Fibroblast of skin of left biceps (primary cell): ENCODE measurements at places on chromosomes 3 and 15.

DNA sequence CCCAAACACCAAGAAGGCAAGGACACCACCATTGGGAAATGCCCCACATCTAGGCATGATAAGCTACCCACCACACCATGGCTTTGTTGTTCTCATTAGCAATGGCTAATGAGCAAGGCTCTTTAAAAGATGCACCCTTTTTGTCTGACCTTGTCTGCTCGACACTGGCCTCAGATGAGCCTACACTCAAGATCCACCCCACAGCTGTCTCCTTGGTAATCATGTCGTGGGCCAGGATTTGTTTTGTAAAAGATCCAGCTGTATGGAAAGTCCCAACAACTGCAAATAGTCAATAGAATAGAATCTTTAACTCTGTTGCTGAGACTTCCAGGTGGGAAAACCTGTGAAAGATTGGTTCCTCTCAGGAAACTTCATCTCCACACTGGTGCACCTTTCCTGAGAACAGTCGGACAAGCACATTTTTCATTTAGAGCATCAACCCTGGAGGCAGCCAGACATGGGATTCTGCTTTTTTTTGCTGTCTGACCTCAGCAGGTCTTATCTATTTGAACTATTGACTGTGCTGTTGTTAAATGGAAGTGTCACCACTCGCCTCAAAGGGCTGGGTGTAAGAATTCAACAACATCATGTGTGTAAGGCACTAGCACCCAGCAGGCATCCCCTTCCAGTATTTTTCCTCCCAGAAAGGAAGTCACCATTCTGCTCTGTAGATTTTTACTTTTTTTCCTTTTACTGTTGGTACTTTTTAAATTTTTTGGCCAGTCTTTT lies 35.5 kb downstream of the DUT start:
- DNase-seq, result no peak

DNA sequence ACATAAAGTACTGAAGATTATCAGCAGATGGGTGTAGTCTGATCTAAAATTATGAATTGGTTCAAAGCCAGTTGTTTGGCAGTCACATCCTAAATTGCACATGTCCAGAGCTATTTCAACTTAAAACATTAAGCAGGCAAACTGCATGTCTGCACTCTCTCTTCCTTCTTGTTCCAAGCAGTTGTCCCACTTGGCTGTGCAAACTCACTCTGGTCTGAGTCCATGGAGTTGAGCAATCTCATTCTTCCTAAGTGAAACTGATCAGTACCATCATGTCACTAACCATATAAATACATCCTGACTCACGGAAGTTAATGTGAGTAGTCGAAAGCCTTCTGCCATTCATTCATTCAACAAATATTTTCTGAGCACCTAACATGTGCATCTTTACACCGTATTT lies 353.0 kb downstream of the ROBO1 start:
- DNase-seq, result peak; percentile 49

GRCh38 chr3:153274561-153274960 lies 112.5 kb downstream of the RAP2B start:
- DNase-seq, result no peak

GRCh38 chr15:73709686-73710085 lies 25.5 kb downstream of the CD276 start:
- no peak for DNase-seq

GRCh38 chr15:66214246-66214645 lies 39.3 kb downstream of the MEGF11 start:
- no peak for DNase-seq

DNA sequence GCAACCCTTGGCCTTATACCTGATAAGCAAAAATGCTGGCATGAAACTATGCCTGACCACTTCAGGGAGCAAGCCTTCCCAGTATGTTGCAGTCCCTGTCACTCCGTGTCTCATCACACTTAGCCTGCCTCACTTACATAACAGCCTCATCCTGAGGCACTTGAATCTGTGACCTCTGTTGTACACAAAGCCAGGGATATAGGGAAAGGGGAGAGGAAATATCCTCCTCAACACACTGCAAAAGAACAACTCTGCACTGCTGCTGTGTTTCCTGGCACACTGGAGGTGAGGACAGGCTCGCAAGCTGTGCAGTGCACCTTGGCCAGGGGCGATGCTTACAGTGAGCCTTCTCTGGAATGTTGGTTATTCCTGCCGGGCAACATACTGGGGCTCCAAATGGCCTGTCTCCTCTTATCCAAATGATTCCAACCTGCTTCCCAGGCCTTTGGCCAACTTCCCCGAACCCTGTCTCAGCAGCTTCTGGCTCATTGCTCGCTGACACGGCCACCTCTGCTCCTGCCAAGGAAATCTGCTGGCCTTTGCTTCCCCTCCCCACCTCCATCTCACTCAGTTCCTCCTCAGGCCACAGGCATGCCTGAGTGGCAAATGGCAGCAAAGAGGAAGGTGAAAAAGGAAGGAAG lies 109.2 kb downstream of the CD47 start:
- DNase-seq, result no peak

DNA sequence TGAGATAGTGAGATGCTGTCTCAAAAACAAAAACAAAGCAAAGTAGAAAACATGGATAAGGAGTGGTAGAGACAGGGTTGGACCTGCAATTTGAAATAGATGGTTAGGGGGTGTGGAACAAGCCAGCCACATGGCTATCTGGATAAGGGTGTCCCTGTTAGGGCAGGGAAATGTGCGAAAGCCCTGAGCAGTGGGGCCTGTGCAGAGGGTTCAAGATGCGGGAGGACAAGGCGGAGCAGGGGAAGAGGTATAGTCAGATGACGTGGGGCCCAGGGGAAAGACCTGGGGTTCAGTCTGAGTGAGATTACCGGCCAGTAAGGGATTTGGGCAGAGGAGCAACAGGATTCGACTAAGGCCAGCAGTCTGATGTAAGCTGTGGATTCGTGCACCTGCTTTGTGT lies 18.4 kb upstream of the NR2E3 start:
- no peak for DNase-seq

GRCh38 chr3:190340071-190340470 lies 17.8 kb upstream of the CLDN1 start:
- DNase-seq, result no peak

GRCh38 chr3:117104381-117104780 lies 394.8 kb downstream of the TUSC7 start:
- no peak for DNase-seq

- DNase-seq, result no peak
These were observed 36.7 kb upstream of the HRH1 start for GRCh38 chr3:11117591-11117990.

DNA sequence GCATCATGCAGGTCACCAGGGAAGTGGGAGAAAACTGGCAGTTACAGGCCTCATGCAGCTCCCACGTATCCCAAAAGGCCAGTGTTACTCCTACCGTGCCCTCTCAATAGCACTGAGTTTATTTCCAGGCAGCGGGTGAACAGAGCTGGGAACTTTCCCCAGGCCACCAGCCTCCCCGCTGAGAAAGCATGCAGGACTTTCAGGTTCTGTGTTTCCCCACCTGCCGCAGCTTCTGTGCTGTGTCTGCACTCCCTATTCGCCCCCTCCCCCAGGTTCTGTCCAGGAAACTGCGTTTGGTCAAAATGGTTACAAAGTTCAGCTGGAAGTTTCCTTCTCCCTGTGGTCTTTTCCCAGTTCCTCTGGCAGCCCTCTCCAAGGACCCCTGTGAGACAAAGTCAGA lies 21.4 kb downstream of the NEK11 start:
- no peak for DNase-seq

DNA sequence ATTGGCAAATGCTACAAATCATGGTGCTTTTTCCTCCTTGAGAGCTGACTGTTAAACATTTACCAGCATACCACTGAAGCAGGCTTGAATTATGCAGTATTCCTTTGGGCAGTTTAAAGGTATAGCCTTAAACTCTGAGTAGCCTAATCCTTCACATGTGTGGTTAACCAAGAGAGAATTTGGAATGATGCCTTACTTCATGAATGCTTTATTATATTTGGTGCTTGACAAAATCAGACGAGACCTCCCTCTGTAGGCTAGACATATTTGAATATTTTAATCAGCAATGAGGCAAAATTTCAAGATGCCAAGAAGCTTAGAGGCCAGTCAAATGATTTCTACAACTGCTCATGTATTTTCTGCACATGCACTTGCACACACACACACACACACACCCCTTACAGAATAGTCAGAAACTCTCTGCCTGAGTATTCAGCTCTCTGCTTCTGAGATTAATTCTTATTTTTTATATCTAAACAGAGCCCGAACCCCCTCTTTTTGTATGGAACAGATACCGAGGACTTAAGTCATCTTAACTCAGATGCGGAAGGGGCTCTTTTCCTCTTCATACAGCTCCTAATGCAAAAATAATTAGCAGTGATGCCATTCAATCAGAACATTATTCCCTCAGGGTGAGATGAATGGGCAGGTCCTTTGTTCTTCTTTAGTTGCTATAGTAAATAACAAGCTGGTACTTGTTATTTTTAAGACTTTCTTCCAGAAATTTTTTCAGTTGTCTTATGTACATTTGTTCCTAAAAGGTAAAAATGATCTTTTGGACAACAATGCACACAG lies 195.5 kb upstream of the TMC3 start:
- peak; percentile 17 for DNase-seq

- no peak for DNase-seq
These were observed 190.3 kb downstream of the MCTP2 start for GRCh38 chr15:94421706-94422105.

GRCh38 chr3:4993276-4994143 lies 14.3 kb downstream of the BHLHE40 start:
- no peak for DNase-seq

DNA sequence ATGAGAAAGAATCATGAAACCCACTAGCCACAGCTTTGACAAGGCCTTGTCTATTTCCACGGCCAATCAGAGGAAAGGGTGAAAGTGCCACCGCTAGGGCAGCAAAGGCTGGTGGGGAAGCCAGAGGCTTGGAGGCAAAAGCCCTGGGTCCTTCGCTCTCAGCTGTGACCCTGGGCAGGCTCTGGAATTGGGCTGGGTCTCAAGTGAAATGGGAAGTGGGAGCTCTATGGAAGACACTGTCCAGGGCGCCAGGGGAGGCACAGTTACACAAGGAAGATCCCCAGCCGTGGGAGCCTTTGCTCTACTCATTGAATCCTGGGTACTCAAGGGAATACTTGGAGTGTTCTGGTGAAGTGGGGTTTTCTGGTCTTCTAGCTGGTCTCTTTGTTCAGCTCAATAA lies 136.2 kb downstream of the ASB7 start:
- no peak for DNase-seq

GRCh38 chr3:119147494-119147893 lies 1.5 kb downstream of the TEX55 start:
- no peak for DNase-seq

DNA sequence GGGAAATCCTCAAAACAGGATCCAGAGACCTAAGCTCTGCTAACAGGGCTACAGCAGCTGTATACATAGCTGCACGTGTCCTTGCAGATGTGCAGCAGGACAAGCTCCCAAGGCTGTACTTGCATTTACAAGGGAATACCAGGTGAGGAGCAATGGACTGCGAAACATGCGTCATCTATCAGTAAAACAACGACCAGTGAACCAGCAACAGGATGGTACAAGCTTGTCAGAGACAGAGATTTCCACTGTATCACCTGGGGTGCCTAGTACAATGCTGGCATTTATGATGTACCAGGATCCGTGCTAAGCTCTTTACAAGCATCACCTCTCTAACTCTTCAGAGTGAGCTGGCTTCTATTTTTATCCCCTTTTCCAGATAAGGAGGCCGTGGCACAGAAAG lies 227.3 kb downstream of the FOXP1 start:
- no peak for DNase-seq

GRCh38 chr15:80875568-80876347 lies 96.6 kb downstream of the CEMIP start:
- no peak for DNase-seq

- peak; percentile 88 for DNase-seq
These were observed 90.2 kb downstream of the ARNT2 start for GRCh38 chr15:80494351-80494751.

DNA sequence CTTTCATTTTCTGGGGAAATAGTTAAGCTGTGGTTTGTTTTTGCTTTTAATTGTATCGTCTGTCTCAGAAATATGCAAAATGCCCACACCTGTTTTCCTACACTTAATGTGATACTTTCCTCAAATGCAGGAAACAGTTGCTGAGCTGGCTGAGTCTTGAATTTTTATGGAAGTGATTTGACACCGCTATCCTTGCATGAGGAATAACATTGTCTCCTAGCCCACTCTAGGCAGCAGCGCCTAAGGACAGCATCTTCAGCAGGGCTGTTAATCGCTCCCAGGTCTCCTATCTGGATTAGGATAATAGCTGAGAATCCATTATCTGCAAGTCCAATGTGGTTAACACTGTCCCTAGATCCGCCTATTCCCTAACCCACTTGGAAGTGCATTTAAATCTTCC lies 132.6 kb upstream of the NR2E3 start:
- no peak for DNase-seq

GRCh38 chr3:53597136-53597915 lies 102.9 kb downstream of the CACNA1D start:
- no peak for DNase-seq

- DNase-seq, result peak; percentile 60
These were observed 198.1 kb downstream of the MBNL1 start for GRCh38 chr3:152466784-152467183.

GRCh38 chr3:51295625-51296024 lies 89.5 kb upstream of the MANF start:
- no peak for DNase-seq

GRCh38 chr3:101807888-101808287 lies 28.9 kb downstream of the NXPE3 start:
- DNase-seq, result no peak

- peak; percentile 75 for DNase-seq
These were observed 361.0 kb downstream of the SHQ1 start for GRCh38 chr3:72487078-72487765.

DNA sequence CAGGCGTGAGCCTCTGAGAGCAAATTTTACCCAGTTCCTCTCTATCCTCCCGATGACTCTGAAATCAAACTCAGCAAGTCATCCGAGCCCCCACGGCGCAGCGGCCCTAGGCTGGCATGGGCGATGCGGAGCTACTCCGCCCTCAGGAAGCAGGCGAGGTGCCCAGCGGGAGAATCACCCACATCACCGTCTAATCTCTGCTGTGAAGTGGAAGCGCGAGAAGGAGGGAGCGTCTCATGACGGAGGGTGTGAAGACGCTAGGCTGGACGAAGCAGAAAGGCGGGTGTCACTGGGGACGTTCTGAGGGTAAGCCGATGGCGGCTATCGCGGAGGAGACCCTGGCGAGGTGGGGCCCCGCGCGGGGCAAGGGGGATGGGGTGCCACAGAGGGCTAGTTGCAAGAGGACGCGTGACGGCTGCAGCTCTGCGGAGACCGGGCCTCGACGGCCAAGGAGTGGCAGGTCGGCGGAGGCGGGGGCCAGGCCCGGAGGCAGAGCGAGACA lies 9.1 kb upstream of the GNAI2 start:
- DNase-seq, result no peak

DNA sequence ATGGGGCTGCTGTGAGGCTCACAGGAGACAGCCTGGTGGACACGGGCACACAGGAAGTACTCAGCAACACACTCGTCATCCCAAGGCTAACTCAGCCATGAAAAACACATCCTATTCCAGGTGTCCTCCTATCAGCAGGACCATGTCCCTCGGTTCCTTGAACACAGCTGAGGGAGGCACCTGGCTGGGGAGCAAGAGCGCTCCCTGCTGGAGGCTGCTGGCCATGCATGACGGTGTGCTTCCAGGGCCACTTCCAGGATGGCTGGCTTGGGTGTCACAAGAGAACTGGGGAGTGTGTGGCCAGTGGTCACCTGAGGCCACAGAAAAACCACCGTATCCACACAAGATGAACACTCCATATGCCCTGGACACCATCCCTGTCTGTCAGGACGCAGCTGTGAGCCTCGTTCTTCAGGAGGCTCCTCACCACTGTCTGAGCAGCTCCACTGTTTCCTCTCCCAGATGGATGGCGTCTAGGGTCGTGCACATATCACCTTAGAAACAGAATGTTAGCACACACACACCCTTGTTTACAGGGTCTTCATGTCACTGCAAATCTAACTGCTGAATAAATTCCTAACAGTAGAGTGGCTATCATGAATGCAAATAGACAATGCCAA lies 31.0 kb downstream of the POC1A start:
- DNase-seq, result no peak
